ENCODE measurements at places on chromosomes 3 and 15. TPM values are rescaled to one million over a fixed set of nuclear protein-coding genes. Genes with fewer than 3 reads are reported as not detected.

DNA sequence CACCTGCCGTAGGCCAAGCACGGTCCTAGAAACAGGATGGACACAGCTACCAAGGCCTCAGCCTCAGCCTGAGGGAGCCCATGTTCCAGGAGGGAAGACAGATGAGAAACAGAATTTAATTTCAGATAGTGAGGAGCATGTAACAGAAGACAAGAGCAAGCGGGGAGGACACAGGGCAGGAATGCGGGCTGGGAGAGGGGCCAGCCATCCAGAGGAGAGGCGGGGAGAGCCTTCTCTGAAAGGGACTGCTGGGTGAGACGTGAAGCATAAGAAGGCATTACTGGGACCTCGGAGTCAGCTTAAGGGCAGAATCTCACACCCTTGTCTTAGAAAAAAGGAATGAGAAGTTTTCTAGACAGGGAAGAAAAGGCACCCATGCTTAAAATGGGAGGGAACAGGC, 271.7 kb upstream of the NSMCE3 start:
- DNase-seq = no peak

DNA sequence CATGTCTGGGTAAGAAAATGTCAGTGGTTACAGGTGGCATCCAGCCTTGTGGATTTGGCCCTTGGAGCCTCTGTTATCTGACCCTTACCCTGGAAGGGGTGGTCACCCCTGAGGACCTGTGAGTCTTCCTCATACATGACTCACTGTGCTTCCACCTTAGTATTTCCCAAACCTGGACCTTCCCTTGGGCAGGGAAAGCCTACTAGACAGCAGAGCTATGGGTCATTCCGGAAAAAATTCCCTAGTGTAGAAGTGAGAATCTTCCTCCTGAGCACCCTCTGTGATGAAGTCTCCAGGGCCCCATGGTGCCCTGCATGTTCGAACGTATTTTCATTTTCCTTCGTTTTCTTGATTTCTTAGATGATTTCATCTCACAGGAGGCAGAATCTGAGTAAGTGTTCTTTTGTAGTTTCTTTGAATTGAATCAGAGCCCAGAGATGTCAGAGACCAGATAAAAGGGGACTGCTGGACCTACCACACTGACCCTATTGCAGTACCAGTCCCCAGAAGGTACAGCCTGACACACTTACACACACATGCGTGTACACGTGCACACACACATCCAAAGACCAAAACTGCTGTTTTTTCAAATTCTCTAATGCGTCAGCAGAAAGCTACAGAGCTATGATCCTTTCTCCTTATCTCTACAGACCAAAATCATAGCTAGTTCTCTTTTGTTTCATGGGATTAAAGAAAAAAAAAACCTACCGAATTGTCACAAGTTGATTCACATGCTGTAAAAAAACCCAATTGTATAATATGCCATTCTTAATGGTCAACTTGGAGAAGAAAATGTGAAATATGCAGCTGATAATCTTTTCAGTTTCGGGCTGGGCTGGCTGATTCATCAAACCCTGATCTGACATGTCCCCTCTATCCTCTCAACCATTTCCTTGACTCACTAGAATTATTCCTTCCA, 50.5 kb upstream of the ARHGEF3 start:
- no peak for DNase-seq

The KPNA4 gene
- 56.3 TPM for total RNA-seq

The MST1R gene
- 46.2 TPM for total RNA-seq

DNA sequence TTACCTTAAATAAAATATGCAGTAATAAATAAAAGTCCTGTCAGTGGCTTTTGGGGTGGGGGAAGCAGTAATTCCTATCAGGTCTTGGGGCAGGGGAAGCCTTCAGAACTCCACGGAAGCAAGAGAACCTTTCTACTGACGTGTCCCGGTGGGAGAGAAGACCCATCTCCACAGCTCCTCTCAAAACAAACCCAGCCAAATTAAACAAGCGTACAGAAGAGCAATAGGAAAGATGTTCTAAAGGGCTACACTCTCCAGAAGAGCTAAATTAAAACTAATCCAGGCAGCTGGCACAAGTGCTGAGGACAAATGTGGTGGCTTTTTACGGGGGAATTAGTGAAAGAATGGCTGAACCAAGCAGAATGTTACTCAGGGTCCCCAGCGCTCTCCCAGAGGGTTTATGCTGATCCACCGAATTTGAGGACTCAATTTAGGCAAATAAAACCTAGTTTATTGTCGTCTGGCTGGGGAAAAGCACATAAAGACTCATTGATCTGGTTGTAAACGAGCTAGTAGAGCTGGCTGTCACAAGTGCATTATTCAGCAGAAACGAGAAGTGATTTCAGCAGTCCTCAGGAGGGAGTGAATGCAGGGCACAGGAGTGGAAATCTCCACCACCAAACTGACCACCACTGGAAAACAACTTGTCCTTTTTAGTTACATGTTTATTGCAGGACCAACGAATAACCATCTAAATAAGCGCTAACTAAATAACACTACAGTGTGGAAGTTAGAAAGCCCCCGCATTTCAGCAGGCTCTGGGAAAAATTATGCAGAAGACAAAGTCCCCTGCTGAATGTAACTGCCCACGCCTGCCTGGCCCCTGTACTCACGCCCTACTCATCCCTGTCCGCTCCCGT, 13.5 kb downstream of the BFSP2 start:
- DNase-seq = no peak

DNA sequence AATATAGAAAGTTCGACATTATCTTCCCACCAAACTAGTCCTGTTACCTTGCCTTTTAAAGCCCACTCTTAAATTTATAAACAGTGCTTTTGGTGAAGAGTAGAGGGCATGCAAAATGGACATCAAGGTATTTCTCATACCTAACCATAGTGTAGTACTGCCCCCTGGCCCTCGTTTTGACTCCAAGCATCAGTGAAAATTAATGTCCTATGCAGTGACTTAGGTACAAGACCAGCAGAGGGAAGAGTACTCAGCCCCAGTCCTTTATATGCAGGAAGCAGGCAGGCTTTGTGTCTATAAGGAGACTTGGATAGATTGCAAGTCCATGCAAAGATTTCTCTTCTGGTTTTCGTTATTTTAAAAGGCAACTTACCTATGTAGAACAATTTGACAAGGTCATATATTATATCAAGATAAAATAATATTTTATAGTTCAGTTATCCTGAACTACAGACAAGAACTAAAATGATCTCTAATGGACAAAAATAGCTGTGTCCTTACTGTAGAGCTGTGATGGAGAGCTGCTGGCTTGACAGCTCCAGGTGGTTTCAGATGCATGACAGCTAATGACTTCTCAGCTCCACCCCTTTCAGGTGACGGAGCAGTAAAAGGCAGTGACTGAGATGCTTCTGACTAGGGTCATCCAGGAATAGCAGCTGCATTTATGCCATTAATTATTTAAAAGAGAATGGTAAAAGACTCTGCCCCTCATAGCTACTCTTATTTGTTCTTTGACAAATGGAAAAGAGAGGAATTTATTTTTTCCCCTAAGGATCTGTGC, 646.1 kb downstream of the SQOR start:
- no peak for DNase-seq

The GREM1 gene
- 2.8 TPM for total RNA-seq

GRCh38 chr3:143363276-143363675, 243.7 kb downstream of the CHST2 start:
- no peak for DNase-seq

DNA sequence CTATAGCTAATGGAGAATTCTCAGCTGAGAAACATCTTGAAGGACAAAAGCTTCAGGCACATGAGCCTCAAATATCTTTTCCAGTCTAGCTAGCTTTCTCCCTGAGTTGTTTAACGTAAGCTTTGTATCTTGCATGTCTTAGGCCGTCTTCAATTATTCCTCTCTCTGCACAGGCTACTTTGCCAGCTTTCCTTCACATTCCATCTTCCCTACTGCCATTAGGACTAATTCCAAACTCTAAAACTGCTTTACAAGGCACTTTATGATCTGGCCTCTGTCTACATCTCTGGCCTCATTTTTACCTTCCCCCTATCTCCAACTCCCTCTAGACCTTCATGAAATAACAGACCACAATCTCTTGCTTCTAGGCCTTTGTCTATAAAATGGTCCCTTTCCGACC, 171.4 kb downstream of the GREM1 start:
- DNase-seq = no peak

All from upper lobe of right lung (tissue), 1 donor.